ENCODE measurements at places on chromosomes 2 and 18. TPM values are rescaled to one million over a fixed set of nuclear protein-coding genes. Genes with fewer than 3 reads are reported as not detected.

The TPO gene
- 0.18 TPM for total RNA-seq

The RSAD2 gene
- total RNA-seq, result 183 TPM

The CCDC102B gene
- 2.1 TPM for total RNA-seq

- H3K4me1 ChIP-seq, result no peaks in the 10 kb centered on the region
- no peak overlapping the region for H3K4me3 ChIP-seq
- no peaks in the 10 kb centered on the region for H3K36me3 ChIP-seq
- no peaks in the 10 kb centered on the region for H3K27me3 ChIP-seq
- no peak overlapping the region for H3K27ac ChIP-seq
Observed at GRCh38 chr2:164808776-164809175, 32.8 kb downstream of the COBLL1 start.

DNA sequence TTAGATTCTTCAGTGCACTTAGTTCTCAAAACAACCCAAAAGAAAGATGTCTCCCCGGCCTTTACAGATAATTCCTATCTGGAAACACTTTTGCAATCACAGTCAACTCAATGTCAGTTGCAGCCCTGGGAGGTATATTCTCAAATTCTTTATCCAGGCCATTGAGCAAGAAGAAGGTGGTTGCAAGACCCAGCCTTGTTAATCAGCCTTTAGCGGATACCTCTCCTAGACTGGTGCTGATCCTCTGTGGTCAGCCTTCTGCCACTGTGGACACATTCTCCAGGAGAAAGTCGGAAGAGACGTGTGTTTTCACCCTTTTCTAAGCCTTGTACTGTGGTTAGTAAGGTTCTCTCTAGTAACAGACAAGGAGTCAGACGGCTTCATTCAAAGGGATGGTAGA is 7.8 kb upstream of the FZD7 start:
- no peak overlapping the region for H3K4me3 ChIP-seq
- H3K27ac ChIP-seq, result no peak overlapping the region
- H3K36me3 ChIP-seq, result no peaks in the 10 kb centered on the region
- peaks cover 15% of the 10 kb centered on the region for H3K27me3 ChIP-seq

The REG3A gene
- not detected for total RNA-seq

- no peak overlapping the region for H3K4me3 ChIP-seq
- no peak overlapping the region for H3K27ac ChIP-seq
- H3K36me3 ChIP-seq, result no peaks in the 10 kb centered on the region
- DNase-seq, result no peak
Observed at GRCh38 chr2:100135415-100135814, 7.0 kb downstream of the AFF3 start.

DNA sequence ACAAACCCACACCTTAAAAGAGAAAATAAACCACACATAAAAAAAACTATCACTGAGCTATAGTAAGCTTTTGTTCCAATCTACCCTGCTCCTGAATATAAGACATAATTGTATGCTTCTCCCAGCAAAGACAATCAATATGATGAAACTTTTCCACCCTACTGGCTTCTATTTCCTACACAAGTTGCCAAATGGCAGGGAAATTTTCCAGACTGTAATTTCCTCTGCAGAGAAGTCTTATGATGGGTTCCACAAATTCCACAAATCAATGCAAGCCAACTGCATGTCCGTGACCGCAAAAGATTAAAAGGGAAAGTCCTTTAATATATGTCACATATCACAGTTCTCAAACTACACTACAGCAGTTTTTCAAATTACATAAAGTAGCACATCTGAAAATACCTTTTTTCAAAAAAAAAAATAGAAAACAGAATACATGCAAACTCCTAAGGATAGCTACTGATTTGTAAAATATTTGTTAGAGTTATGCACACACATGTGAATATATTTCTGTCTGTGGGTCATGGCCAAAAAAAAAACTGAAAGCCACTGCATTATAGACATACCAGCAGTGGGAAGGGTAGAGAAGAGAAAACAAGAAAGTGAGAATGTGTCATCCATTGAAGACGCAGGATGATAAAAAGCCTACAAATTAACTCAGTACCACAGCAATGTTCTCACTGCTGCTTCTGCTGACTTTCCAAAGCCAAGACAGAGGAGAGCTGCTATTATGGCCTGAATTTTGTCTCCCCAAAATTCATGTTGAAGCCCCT is 61.4 kb downstream of the RPL31 start:
- H3K4me1 ChIP-seq, result no peaks in the 10 kb centered on the region
- no peak overlapping the region for H3K27ac ChIP-seq
- peaks cover 12% of the 10 kb centered on the region for H3K27me3 ChIP-seq
- no peak for DNase-seq
- no peaks in the 10 kb centered on the region for H3K36me3 ChIP-seq
- no peak overlapping the region for H3K4me3 ChIP-seq

The DLX1 gene
- not detected for total RNA-seq
